SJCRH30 (cell line): ENCODE measurements at places on chromosomes 16 and 17. TPM values are rescaled to one million over a fixed set of nuclear protein-coding genes. Genes with fewer than 3 reads are reported as not detected.
A peak's percentile ranks its signal among the peaks of the same experiment; 100 is the strongest.

DNA sequence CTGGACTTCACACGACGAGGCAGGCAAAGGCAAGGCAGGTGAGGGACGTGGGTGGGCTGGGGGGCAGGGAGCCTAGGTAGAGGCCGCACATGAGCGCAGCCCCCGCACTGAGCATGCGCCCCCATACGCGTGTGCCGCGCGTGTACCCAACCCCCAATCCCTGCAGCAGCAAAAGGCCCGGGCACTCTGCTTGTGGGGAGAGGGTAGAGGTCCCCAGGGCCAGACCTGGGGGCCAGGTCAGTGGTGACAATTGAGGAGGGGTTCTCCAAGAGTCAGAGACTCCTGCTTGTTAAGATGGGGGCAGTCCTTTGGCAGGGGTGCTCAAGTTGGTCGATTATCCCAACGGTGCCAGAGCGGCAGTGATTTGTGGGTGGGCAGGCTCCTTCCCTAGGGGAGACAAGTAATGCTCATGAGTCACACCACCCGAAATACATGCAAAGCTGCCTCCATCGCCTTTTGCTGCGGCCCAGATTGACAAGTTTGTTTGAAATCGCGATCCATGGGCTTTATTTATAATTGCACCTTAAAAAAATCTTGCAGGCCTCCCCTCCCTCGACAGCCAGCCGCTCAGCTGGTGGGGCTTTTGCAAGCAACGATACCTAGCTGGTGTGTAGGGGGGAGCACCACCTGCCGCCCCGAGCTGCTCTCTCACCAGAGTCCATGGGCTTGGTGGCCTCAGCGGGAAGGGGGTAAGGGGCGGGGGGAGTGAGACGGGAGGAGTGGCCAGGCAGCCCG, 1.1 kb upstream of the GIT1 start:
- H3K27ac ChIP-seq, result peak overlapping the region; percentile 57
- no peaks in the 10 kb centered on the region for H3K36me3 ChIP-seq
- DNase-seq, result peak; percentile 80
- H3K27me3 ChIP-seq, result no peaks in the 10 kb centered on the region
- H3K4me3 ChIP-seq, result peak overlapping the region; percentile 70

GRCh38 chr17:40209404-40210093, 9.6 kb upstream of the WIPF2 start:
- peaks cover 4% of the 10 kb centered on the region; the same call in 1 of the 2 replicates for H3K4me1 ChIP-seq
- no peak for DNase-seq
- H3K4me3 ChIP-seq, result no peak overlapping the region
- H3K36me3 ChIP-seq, result no peaks in the 10 kb centered on the region
- H3K27ac ChIP-seq, result no peak overlapping the region

Gene CDIP1
- 28.6 and 31.0 TPM in 2 replicates for total RNA-seq

Gene SRSF2
- 516 and 599 TPM in 2 replicates for total RNA-seq

GRCh38 chr17:51814521-51814920, 344.0 kb downstream of the CA10 start:
- DNase-seq, result no peak
- H3K27me3 ChIP-seq, result no peaks in the 10 kb centered on the region
- no peaks in the 10 kb centered on the region for H3K36me3 ChIP-seq
- H3K4me1 ChIP-seq, result no peaks in the 10 kb centered on the region
